ENCODE measurements at places on chromosomes 2 and 18. TPM values are rescaled to one million over a fixed set of nuclear protein-coding genes. Genes with fewer than 3 reads are reported as not detected.

- no peak for DNase-seq
These were observed 63.5 kb upstream of the FZD7 start for GRCh38 chr2:201969938-201970785.

- no peak for DNase-seq
These were observed 3.1 kb upstream of the KYNU start for GRCh38 chr2:142874293-142874814.

DNA sequence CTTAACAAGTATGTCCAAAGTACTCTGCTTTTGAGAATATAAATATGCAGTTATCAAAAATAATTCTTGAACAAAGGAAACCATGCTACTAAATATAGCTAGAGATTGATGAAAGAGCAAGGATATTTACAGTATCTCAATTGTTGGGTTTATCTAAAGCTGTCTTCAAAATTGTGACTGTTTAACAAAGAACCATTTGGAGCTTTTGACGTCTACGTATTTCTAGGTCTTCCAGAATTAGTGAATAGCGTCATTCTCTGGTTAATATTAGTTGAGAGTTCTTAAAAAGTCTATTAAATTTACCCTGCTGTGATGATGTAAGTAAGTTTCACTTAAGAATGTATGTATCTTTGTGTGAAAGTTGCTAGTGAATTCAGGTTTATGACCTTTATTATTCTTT lies 223.1 kb upstream of the SIX3 start:
- DNase-seq, result no peak

GRCh38 chr18:46468426-46469180 lies 188.4 kb downstream of the LOXHD1 start:
- no peak for DNase-seq

- DNase-seq, result peak; percentile 18
These were observed 30.4 kb downstream of the TMEM178A start for GRCh38 chr2:39696101-39696553.

PRSS56 gene
- polyA plus RNA-seq, result 1.0 TPM

CROCC2 gene
- polyA plus RNA-seq, result not detected

NPPC gene
- 5.0 TPM for polyA plus RNA-seq

ACMSD gene
- 0.76 TPM for polyA plus RNA-seq

IL1RL1 gene
- 0.30 TPM for polyA plus RNA-seq

Measured in muscle of arm (tissue), 14 donors.